ENCODE measurements at places on chromosomes 2 and 18.

GRCh38 chr18:48161911-48162698, 231.6 kb upstream of the SMAD2 start:
- no peak for DNase-seq

GRCh38 chr2:231462729-231463465, 1.4 kb downstream of the NCL start:
- no peak for DNase-seq

- DNase-seq = no peak
Observed at GRCh38 chr18:48171490-48172188, 237.5 kb downstream of the ZBTB7C start.

DNA sequence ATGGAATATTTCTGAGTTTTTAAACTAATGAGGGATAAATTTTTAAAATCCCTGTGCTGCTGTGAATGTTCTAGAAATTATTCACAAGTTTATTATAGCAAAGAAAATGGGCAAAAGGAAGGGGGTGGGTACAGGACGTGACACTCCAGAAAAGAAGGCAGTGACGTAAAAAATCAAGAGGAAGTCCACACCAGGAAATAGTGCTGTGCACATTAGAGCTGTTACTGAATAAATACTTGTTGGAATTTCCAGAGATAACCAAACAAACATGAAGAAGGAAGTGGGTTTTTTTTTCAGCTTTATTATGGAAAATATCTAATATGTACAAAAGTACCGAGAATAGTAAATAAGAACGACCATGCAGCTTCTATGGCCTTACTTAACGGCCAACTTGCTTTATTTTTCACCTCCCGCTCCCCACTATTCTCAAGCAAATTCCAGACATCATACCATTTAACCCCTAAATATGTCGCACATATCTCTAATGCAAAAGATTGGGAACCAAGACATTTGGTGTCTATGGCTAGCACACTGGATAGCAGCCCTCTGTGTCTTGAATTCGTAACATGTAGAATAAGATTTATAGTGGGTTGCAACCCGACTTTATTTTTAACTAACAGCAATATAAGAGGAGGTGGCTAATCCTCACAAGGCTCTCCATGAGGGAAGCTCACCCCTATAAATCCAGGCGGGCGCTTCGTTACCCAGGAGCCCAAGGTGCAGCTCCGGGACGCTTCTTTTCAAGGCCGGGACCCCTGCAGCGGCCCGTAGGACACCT, 580 bp upstream of the NDUFV2 start:
- no peak for DNase-seq

GRCh38 chr18:61765097-61765496, 127.7 kb downstream of the RNF152 start:
- DNase-seq = no peak

DNA sequence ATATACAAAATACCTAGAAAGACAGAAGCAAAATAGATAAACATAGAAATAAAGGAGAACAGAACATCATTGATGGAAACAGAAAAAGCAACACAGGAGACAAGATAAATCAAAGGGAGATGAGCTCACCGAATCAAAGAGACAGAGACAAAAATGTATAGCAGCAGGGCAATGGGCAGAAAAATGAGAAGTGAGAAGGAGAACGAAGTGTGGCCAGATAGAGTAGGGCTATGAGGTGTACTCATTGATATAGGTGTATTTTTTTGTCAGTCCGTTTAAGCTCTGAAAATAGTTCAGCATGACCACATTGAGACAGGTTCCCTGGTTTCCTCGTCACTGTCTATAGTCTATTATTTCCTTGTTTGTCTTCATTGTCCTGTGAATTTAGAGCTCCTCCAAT, 55.1 kb downstream of the SP100 start:
- DNase-seq = no peak

- no peak for DNase-seq
Observed at GRCh38 chr2:151777487-151777886, 43.2 kb upstream of the NEB start.

All from GM18507 (cell line).